ENCODE measurements at places on chromosomes 2 and 18.

DNA sequence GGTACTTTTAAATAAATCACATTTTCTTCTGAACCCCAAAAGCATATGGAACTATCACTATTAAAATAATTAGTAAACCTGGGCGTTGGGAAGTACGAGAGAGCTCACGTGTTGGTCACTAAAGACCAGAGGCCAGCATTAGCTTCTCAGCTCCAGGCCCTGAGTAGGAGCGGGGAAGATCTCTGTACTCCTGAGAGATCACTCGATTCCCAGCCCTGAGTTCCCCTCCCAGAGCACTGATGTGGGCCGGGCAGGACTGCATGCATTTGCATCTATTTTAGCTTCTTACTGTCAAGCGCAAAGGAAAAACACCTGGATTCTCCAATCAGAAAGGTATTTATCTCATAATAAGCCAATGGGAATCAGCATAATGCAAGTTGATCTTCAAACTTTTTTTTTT lies 6.2 kb downstream of the PXDN start:
- no peak for DNase-seq

DNA sequence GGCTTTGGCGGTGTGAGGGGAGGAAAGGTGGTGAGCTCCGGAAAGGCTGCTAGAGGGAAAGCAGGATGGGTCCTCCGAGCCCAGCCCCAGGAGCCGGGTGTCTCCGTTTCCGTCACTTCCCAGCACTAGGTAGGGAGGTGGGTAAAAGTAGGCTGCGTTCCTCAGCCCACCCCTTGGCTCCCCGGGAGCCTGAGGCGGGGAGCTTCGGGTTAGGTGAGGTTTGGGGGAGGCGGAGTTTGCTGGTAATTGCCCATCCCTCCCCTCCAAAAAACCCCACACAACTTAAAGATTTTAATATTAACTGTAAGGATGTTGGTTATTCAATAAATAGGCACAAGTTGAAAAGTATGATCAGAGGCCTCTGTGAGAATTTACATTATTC lies 552 bp upstream of the ATF2 start:
- no peak for DNase-seq

- no peak for DNase-seq
These were observed 226.1 kb downstream of the VAPA start for GRCh38 chr18:10139783-10140410.

DNA sequence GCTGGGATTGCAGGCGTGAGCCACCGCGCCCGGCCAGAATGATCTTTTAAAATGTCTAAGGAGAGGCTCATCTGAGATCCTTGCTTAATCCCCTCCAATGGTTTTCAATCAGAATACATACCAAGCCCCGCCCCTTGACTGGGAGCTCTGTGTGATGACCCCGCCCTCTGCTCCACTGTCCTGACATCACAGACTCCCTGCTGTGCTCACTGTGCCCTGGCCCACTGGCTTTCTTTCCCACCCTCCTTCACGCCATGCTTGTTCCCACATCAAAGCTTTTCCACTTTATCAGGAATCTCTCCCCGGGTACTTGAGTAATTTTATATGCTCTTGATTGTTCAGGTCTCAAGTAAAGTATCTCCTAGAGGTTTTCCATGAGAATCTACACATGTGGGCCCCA lies 762.3 kb upstream of the ID2 start:
- DNase-seq, result no peak

- DNase-seq, result no peak
These were observed 22.8 kb downstream of the TNS1 start for GRCh38 chr2:217980036-217980435.

DNA sequence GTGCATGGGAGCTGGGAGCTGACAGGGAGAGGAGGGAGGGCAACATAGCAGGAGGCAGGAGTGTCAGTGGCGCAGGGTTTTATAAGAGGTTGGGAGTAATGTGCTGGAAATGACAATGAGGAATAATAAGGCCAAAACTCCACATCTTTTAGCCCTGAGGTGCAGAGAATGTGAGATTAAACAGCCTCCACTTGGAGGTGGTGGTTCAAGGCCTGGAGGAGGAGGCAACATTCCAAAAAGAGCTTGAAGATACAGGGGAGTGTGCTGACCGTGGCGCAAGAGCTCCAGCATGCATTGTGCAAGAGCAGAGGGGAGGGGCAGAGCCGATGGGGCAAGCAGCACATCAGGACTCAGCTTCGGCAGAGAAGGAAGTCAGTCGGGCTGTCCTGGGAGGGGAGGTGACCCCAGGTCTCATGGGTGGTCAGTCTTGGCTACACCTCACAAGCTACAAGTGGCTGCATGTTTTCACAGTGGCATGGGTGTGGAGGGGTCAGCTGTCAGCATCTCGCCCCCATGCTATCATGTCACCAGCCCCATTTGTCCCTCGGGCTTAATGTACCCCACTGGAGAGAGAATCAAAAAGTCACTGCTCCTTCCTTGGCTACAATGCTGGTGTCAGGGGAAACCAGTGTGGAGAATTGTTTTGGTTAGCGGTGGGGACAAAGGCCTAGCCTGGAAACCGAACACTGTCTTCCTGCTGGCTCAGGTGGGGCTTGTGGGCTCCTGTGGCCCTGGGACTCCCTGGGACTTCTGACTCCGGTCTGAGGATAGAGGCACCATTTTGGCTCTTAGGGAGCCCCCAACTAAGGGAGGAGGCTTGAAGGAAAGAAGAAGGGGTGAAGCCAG lies 208.0 kb downstream of the ZFP36L2 start:
- no peak for DNase-seq

DNA sequence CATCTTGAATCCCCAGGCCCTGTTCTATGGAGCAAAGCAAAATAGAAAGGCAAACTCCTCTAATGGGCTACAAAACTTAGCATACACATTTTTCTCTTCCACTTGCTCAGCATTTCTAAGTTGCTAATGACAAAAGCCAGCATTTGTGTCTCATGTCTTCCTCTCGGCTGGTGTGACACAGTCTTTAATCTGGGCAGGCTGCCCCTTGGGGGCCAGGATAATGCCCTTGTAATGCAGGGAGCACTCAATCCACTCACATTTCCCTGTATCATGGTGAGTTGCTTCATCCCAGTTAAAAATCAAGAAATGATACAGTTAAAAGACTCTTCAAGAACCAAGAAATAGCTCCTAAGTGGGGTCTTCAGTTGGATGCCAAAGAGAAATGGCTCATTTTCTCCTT lies 109.1 kb upstream of the FBXO11 start:
- DNase-seq, result no peak

DNA sequence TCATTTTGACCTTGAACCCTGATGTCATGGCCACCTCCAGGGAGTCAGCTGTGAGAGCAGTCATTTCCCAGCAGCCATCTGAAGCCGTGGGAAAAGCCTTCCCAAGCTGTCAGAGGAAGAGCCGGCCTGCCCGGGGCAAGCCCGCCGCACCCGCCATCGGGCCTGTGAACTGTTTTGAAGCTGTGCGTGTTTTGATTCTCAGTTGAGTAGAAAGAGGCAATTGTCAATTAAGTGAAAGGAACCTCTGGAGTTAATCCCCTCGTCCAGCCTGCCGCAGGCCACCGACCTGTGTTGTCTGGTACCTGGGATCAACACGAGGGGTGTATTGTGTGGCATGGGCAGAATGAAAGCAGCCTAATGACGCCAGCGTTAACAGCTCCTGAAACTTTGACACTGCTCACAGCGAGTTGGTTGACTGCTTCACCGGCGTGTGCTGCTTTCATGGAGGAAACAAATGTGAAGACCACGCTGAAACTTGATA lies 318.4 kb downstream of the AGAP1 start:
- no peak for DNase-seq

GRCh38 chr18:26473672-26474071 lies 74.7 kb downstream of the KCTD1 start:
- no peak for DNase-seq

- DNase-seq, result no peak
These were observed 14.2 kb downstream of the ACTG2 start for GRCh38 chr2:73906847-73907505.

GRCh38 chr2:83471655-83472054 lies 987.4 kb downstream of the SUCLG1 start:
- no peak for DNase-seq

GRCh38 chr18:470661-471501 lies 29.6 kb downstream of the COLEC12 start:
- DNase-seq, result no peak

GRCh38 chr2:145007093-145007959 lies 487.4 kb upstream of the ZEB2 start:
- no peak for DNase-seq

GRCh38 chr2:20168727-20169696 lies 55.9 kb downstream of the SDC1 start:
- no peak for DNase-seq

DNA sequence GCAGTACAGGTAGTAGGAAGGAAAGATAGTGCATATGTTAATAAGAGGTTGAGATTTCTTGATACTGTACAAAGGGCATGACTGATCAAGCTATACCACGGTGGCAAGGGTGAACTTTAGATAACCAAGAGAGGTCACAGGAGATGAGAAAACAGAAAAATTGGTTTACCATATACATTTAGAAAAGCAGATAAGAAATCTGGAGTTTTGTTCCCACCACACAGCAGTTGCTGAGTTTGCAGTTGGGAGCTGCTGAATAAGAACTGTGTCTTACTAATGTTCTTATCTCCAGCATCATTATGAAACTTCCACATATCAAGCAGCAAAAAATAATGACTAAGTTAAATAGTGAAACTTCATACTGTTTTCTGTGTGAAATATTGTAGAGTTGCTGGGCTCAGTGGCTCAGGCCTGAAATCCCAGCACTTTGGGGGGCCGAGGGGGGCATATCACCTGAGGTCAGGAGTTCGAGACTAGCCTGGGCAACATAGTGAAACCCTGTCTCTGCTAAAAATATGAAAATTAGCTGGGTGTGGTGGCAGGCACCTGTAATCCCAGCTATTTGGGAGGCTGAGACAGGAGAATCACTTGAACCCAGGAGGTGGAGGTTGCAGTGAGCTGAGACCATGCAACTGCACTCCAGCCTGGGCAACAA lies 12.0 kb upstream of the IMPACT start:
- no peak for DNase-seq

- DNase-seq, result no peak
These were observed 159.7 kb downstream of the SMAD7 start for GRCh38 chr18:48790869-48791635.

DNA sequence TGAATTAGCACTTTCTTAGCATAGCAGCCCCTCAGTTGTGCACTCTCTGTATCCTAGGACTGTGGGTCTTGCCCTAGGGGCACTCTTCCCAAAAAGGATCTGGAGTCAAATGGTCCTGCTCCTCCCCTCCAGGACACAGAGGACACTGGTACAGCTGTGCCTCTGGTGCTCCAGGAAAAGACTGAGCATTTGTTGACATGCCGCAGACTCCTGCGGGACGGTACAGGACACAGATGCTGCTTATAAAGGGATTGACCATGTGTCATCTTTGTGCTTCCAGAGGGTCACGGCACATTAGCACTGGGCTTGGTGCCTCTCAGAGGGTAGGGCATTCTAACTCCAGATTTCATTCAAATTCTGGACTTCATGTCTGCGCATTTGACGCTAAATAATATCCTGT lies 110.5 kb downstream of the KLF7 start:
- no peak for DNase-seq

DNA sequence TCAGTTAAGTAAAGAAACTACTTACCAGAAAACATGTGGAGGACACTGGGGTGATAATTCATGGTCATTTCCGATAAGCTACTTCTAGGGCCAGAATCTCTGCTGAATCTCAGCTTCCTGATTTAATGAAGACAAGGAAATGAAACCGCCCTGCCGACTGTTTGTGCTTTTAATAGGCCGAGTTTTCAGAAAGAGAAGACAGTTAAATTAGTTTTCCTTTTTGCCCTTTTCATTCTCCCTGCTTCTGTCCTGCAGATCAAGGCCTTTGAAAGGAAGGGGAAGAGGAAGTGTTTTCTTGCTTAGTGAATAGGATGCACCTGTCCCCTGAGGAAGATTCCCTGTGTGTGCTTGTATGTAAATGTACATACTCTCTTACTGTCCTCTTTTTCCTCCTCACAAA lies 126.6 kb downstream of the SH3RF3 start:
- DNase-seq, result no peak

DNA sequence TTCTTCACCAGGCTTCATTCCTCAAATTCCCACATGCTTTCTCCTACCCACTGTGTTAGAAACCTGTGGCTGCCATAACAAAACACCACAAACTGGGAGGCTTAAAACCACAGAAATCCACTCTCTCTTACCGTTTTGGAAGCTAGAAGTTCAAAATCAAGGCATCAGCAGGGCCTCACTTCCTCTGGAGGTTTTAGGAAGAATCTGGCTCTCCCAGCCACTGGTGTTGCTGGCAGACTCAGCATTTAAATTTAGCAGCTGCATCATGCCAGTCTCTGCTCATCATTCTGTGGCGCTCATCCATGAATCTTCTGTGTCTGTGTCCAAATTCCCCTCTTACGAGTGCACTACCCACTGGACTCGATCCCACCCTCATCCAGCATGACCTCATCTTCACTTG lies 248.5 kb downstream of the ZNF516 start:
- DNase-seq, result no peak

DNA sequence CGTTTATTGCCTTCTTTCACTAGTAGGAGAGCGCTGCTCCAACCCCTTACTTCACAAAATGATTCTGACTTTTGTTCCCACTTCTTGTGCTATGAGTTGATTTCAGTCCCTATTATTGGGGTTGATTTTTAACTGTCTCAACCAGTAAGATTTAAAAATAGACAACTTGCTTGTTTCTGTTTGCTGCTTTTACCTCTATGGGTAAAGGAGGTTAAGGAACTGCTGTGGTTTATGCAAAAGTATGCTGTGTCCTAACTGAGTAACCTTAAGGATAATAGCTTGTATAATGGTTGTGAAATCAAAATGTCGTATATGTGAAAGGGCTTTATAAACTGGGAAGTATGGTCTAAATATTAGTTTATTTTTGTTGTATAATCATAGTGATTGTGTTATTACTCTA lies 22.6 kb downstream of the ALMS1 start:
- DNase-seq, result no peak

GRCh38 chr2:31067259-31067658 lies 71.0 kb downstream of the GALNT14 start:
- DNase-seq, result no peak

- DNase-seq, result no peak
These were observed 93.7 kb downstream of the MIB1 start for GRCh38 chr18:21834299-21834660.

- DNase-seq, result no peak
These were observed 272.9 kb downstream of the SLC8A1 start for GRCh38 chr2:40178971-40179370.
